ENCODE measurements at places on chromosomes 7 and 10.

DNA sequence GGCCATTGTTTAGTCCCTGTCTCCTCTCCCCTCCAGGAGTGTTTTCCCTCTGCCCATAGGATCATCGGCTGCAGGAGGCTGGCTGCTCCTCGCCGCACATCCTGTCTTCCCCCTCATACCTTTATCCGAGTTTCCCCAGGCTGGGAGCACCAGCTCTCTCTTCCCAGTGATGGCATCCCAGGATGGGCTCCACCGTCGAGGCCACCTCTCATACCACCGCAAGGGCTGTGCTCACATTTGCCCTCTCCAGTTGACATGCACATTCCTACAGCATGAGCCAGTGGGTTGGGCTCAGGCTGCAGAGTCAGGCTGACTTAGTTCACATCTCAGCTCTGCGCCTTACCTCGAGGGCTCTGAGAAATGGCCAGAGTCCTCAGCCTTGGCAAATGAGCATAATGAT lies 12.1 kb downstream of the HKDC1 start:
- no peak for DNase-seq

DNA sequence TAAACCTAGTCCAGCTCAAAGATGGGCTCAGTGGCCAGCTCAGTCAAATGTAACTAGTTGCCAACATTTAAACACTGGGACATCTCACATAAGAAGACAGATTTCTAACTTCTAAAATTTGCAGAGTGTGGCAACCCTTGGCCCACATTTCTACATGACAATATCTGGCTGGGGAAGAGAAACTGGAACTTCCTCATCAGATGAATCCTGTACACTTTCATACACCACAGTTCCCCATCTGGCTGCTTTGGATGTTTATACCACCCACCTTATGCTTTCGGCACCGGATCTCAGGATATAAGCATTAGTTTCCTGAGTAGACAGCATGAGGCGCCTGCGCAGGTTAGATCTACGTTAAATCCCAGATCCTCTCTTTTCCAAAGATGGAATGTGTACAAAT lies 199.3 kb downstream of the PRKG1 start:
- no peak for DNase-seq

DNA sequence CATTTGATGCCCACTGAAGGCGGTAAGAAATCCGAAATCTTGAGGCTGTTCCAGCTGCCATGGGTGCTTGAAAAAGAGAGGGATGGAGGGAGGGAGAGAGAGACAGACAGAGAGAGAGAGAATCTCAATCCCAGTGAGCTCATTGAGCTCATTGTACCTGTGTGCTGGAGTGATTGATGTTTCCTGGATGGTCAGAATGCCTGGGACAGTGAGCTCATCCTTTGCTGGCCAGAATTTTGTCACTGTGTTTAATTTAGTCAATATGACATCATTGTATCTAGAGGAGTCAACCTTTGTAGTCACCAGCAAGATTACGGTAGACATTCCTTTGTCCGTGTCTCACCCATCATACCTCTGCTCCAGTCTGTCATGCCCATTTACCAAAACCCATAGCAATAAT lies 625.4 kb upstream of the POM121L12 start:
- no peak for DNase-seq

DNA sequence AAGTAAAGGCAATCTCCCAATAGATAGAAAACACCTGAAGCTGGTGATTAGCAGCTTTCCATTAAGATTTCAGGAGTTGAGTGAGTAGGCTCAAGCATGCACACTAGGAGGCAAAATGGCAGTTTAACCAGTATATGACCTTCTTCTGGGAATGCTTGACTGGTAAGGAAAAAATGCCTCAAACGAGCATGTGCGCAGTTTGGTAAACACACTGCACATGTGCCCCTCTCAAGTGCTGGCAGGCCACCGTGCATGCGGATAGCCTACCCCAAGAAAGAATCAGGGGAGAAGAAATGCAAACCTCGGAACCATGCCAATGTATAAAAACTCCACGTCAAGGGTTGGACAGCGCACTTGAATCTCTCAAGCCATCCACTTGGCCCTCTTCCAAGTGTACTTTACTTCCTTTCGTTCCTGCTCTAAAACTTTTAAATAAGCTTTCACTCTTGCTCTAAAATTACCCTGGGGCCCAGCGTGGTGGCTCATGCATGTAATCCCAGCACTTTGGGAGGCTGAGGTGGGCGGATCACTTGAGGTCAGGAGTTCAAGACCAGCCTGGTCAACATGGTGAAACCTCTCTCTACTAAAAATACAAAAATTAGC lies 98.8 kb upstream of the CDK1 start:
- no peak for DNase-seq

GRCh38 chr7:131471250-131472004 lies 85.0 kb downstream of the PODXL start:
- no peak for DNase-seq

- no peak for DNase-seq
These were observed 56.7 kb downstream of the PIP4K2A start for GRCh38 chr10:22657566-22658225.

GRCh38 chr7:20408467-20408826 lies 77.7 kb downstream of the ITGB8 start:
- DNase-seq: no peak

DNA sequence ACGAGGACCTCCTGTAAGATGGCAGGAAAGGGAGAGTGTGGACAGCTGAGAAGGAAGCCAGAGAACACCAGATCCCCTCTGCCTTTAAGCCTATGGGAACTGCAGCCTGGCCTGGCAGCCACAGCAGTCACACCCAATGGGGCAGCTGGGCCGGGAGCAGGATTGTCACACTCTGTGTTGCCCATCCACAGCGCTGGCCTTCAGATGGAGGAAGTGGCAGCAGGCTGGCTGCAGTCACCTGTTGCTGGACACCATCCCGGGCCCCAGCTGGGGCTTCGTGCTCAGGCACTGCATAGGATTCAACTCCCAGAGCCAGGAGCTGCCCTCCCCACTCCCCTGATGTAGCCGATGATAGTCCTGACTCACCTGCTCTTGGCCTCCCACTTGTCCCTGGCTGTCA lies 114.4 kb downstream of the COL13A1 start:
- no peak for DNase-seq

DNA sequence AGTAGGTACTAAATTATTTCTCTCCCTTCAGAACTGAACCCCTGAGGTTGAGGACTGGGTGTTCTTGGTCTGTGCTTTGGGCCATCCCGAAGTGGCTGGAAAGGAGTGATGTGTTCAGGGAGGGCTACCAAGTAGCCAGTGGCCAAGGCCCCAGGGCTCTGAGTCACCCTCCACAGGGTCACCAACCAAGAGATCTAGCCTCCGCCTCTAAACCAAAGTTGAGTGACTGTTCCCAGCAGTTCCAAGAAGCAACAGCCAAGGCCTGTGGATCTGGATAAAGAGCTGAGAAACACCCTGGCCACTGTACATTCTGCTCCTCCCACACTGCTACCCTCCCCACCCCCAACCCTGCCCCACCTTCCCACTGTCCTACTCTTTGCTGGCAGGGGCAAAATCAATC lies 35.5 kb upstream of the KCNMA1 start:
- DNase-seq: no peak

GRCh38 chr7:7970237-7970530 lies 1.6 kb downstream of the GLCCI1 start:
- DNase-seq: no peak

- DNase-seq: no peak
These were observed 155.9 kb upstream of the PHYHIPL start for GRCh38 chr10:59020502-59020901.

- DNase-seq: no peak
These were observed 975.8 kb upstream of the LRRTM3 start for GRCh38 chr10:65950075-65950474.

DNA sequence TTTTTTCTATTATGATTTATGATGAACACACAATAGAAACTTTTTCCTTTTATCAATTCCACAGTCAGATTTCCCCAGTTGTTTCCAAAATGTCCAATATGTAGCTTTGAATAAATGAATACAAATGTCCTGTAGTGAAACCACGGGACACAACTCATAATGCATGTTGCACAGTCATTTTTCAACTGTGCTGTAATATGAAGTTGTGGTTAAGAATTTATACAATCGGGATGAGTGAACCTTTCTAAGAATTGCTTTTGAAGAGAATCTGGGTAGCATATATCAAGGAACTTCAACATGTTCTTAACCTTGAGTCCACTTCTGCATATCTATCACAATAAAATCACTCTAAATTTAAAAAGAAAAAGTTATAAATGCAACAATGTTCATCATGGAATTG lies 14.6 kb upstream of the ST7 start:
- DNase-seq: no peak

Data from T-helper 1 cell (primary cell).